ENCODE measurements at places on chromosomes 7 and 10. TPM values are rescaled to one million over a fixed set of nuclear protein-coding genes. Genes with fewer than 3 reads are reported as not detected.
A peak's percentile ranks its signal among the peaks of the same experiment; 100 is the strongest.

The GRM8 gene
- total RNA-seq: not detected

The LRIT1 gene
- total RNA-seq: not detected

The NUDT5 gene
- total RNA-seq: 84.2 TPM

The GNGT1 gene
- not detected for total RNA-seq

The CCAR1 gene
- 103 TPM for total RNA-seq

The CPA2 gene
- total RNA-seq: not detected

The C7orf57 gene
- total RNA-seq: 0.52 TPM

The OR2AE1 gene
- total RNA-seq: not detected

The GPR37 gene
- total RNA-seq: 1.9 TPM

The ZNF485 gene
- 6.5 TPM for total RNA-seq

The MGAM2 gene
- not detected for total RNA-seq

DNA sequence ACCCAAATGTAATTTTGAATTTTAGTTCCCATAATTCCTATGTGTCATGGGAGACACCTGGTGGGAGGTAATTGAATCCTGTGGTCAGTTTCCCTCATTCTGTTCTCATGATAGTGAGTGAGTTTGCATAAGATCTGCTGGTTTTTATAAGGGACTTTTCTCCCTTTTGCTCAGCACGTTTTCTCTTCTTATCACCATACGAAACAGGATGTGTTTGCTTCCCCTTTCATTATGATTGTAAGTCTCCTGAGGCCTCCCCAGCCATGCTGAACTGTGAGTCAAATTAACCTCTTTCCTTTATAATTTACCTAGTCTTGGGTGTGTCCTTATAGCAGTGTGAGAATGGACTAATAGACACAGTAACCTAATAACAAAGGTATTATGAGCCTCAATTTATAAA lies 36.1 kb upstream of the ZNF736 start:
- no peak for DNase-seq
- H3K36me3 ChIP-seq: no peaks in the 10 kb centered on the region
- no peak overlapping the region for H3K4me3 ChIP-seq
- no peak overlapping the region for H3K27ac ChIP-seq
- no peaks in the 10 kb centered on the region for H3K4me1 ChIP-seq
- no peaks in the 10 kb centered on the region for H3K27me3 ChIP-seq

- peaks cover 31% of the 10 kb centered on the region for H3K4me1 ChIP-seq
- H3K27ac ChIP-seq: no peak overlapping the region
- H3K27me3 ChIP-seq: no peaks in the 10 kb centered on the region
- peak; percentile 24 for DNase-seq
- H3K36me3 ChIP-seq: peaks cover 6% of the 10 kb centered on the region
Observed at GRCh38 chr7:22356010-22356691, 803 bp downstream of the RAPGEF5 start.

DNA sequence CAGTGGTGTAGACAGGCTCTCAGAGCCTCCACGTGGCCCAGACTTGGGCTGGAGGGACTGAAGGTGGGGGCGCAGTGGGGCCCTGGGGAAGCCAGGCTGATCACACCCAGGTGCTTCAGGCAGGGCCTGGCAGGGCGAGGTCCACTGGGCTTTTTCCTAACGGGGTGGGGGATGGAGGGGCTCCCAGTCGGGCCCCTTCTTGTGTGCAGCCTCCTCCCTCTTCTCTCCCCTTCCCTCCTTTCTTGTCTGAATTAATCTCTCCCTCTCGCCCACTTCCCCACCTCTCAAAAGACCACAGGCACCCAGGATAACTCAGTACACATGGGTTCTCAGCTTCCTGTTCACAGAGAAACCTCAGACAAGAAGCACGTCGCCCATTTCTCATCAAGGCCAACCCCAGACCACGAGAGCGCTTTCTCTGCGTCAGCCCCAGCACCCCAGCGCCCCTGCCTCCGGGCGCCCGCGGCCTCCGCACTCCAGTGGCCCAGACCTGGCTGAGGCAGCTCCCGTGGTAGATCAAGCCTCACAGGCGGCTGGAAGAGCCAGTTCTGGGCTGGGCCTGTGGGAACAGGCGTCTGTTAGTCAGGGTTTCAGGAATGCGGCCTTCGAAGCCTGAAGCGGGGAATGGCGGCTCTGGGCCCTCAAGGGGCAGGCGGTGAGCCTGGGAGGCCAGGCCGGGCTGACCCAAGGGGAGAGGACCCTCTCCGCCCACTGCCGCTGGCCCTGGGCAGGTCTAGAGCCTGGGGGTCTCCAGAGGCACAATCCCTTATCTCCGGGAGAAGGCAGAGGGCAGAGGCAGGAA lies 50.6 kb downstream of the PWWP2B start:
- peak; percentile 88 for DNase-seq
- H3K27me3 ChIP-seq: no peaks in the 10 kb centered on the region
- H3K27ac ChIP-seq: peak overlapping the region; percentile 97
- peak overlapping the region; percentile 41 for H3K4me3 ChIP-seq
- H3K36me3 ChIP-seq: peaks cover 7% of the 10 kb centered on the region

DNA sequence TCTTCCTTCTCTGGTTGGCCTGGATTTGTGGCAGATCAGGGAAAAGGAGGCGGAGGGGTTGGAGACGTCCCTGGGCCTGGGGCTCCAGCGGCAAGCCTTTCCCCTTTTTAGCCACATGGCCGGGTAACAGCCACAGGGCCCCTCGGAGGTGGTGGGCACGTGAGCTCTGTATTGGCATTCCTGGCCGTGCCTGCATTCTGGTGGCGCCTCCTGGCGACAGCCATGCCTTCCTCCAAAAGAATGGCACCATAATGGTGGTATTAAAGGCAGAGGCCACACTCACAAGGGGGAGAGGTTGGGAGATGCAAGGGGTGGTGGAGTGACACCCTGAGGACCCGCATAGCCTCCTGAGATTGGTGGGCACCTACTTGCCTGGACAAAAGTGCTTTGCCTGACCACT lies 3.0 kb upstream of the AQP1 start:
- no peak for DNase-seq
- H3K27me3 ChIP-seq: no peaks in the 10 kb centered on the region
- H3K4me3 ChIP-seq: no peak overlapping the region
- no peak overlapping the region for H3K27ac ChIP-seq
- peaks cover 6% of the 10 kb centered on the region for H3K36me3 ChIP-seq
- peaks cover 18% of the 10 kb centered on the region for H3K4me1 ChIP-seq

DNA sequence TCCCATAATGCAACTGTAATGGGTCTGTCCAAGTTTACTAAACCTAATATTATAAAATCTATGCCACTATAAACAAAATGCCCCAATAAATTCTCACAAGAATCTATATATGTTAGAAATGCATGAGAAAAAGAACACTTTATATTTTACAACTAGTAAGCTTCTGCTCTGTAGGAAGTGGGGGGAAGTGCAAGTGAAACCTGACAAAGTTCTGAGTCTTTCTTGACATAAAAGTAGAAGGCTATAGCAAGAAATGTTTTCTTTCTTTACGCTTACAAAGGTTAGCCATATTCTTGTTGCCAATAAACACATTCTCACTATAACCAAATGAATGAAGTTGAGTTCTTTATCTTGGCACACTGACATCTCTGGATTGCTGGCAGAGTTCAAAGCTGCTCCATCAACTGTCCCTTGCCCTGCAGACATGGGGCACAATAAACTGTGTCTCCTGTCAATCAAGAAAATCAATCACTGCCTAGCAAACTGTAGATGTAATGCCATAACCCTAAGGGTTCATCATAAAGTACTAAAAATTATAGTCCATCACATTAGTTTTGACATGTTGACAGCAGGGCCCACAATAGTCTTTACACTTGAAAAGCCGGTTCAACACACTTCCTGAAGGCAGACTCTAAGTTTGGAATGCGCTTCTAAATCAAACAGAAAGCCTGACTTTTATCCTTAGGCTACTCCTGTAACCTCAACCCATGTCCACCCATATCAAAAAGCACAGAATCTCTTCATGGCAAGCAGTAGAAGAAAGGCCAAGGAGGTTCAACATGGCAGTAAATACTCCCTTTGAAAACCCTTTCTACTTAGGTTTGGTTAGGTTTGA lies 58.6 kb downstream of the TPK1 start:
- H3K4me1 ChIP-seq: peaks cover 6% of the 10 kb centered on the region
- DNase-seq: no peak
- H3K27me3 ChIP-seq: no peaks in the 10 kb centered on the region

GRCh38 chr7:20786779-20787659 lies at the start of gene SP8:
Gene SP8, minus strand, starts transcription at chr7:20786886. Its CDS starts 88 bp downstream, at chr7:20786798.
- DNase-seq: peak; percentile 62
- peaks cover 6% of the 10 kb centered on the region for H3K4me1 ChIP-seq
- no peaks in the 10 kb centered on the region for H3K36me3 ChIP-seq

- H3K27ac ChIP-seq: no peak overlapping the region
- peaks cover 37% of the 10 kb centered on the region for H3K4me1 ChIP-seq
- H3K4me3 ChIP-seq: no peak overlapping the region
- H3K27me3 ChIP-seq: no peaks in the 10 kb centered on the region
- H3K36me3 ChIP-seq: peaks cover 6% of the 10 kb centered on the region
Observed at GRCh38 chr7:133691727-133692610, 435.2 kb upstream of the LRGUK start.

- H3K4me1 ChIP-seq: peaks cover 17% of the 10 kb centered on the region
- no peaks in the 10 kb centered on the region for H3K27me3 ChIP-seq
- no peak for DNase-seq
- H3K27ac ChIP-seq: peak overlapping the region; percentile 88
- peak overlapping the region; percentile 42 for H3K4me3 ChIP-seq
Observed at GRCh38 chr7:116315803-116316202, 105.5 kb downstream of the TES start.

- H3K4me3 ChIP-seq: no peak overlapping the region
- no peaks in the 10 kb centered on the region for H3K27me3 ChIP-seq
- no peak for DNase-seq
- H3K4me1 ChIP-seq: peaks cover 5% of the 10 kb centered on the region
Observed at GRCh38 chr10:7274293-7274692, 136.5 kb downstream of the SFMBT2 start.

DNA sequence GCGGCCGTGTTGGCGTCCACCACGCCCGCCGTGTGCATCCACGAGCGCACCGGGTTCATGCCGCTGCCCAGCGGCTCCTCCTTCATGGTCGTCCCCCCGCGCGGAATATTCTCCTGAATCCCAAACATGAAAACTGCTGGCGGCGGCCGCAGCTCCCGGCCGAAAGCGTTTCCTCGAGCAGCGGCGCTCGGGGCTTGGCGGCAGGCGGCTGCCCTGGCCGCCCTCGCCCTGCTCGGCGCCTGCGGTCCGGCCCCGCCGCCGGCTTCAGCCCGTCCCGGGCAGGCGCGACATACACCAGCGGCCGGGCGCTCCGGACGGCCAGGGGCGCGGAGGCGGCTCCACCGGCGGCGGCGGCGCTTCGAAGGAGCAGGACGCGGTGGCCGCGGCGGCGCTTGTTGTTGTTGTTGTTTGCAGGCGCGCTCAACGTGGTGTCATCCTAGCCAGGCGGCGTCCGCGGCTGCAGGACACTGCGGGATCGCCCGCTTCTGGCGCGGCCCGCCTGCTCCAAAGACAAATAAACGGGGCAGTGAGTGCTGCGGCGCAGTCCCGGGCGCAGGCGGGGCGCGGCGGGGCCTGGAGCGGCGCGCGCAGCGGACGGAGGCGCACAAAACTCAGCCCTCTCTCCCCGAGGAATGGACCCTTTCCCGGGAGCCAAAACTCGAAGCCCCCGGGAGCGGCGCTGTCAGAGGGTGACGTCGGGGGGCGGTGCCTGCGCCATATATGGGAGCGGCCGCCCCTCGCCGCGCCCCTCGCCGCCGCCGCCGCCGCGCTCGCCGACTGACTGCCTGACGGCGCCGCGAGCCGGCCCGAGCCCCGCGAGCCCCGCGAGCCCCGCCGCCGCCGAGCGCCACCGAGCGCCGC lies at the start of gene EBF3:
Gene EBF3 (minus strand): TSS at position 634 of the 861 bp plus-strand sequence. CDS start 506 bp downstream, at position 128.
- no peak for DNase-seq
- no peak within 1 kb of the TSS for H3K4me3 ChIP-seq
- no peaks in the 10 kb centered on the region for H3K27me3 ChIP-seq
- peaks cover 7% of the 10 kb centered on the region for H3K36me3 ChIP-seq

GRCh38 chr7:43164757-43165156 lies 52.3 kb downstream of the HECW1 start:
- H3K27me3 ChIP-seq: no peaks in the 10 kb centered on the region
- peaks cover 12% of the 10 kb centered on the region for H3K4me1 ChIP-seq
- H3K4me3 ChIP-seq: no peak overlapping the region
- no peak overlapping the region for H3K27ac ChIP-seq
- H3K36me3 ChIP-seq: no peaks in the 10 kb centered on the region

GRCh38 chr7:25750744-25751508 lies 401.1 kb upstream of the NFE2L3 start:
- no peaks in the 10 kb centered on the region for H3K36me3 ChIP-seq
- H3K27ac ChIP-seq: no peak overlapping the region
- no peak overlapping the region for H3K4me3 ChIP-seq
- H3K4me1 ChIP-seq: no peaks in the 10 kb centered on the region

DNA sequence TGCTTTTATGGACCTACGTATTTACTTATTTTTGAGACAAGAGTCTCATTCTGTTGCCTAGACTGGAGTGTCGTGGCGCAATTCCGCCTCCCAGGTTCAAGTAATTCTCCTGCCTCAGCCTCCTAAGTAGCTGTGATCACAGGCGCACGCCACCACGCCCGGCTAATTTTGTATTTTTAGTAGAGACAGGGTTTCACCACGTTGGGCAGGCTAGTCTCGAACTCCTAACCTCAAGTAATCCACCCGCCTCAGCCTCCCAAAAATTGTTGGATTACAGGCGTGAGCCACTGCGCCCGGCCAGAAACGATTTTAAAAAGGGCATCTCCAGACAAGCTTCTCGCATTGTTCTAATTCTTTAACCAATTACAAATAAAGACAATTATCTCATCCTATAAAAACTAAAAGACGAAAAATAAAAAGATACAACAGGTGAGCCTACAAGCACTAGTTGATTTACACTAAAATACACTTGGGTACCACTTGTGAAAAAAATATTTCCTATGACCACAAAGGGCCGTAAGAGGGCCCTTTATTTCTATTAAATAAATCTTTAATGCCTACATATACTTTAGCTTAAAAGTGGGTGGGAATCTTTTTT lies 2.4 kb downstream of the TRA2A start:
- H3K4me1 ChIP-seq: peaks cover 20% of the 10 kb centered on the region
- DNase-seq: no peak
- no peaks in the 10 kb centered on the region for H3K27me3 ChIP-seq
- H3K27ac ChIP-seq: peak overlapping the region; percentile 100
- peaks cover 42% of the 10 kb centered on the region for H3K36me3 ChIP-seq

- no peaks in the 10 kb centered on the region for H3K36me3 ChIP-seq
- H3K4me3 ChIP-seq: no peak overlapping the region
- H3K27me3 ChIP-seq: no peaks in the 10 kb centered on the region
- peaks cover 6% of the 10 kb centered on the region for H3K4me1 ChIP-seq
Observed at GRCh38 chr10:90306187-90306586, 551.7 kb downstream of the HTR7 start.

GRCh38 chr7:79211724-79212123 lies 241.7 kb downstream of the MAGI2 start:
- DNase-seq: peak; percentile 31
- H3K36me3 ChIP-seq: no peaks in the 10 kb centered on the region
- no peak overlapping the region for H3K27ac ChIP-seq
- peaks cover 77% of the 10 kb centered on the region for H3K27me3 ChIP-seq
- no peak overlapping the region for H3K4me3 ChIP-seq
